D341Med (cell line): ENCODE measurements at places on chromosomes 7 and 10.

GRCh38 chr7:19011212-19011611 lies 106.2 kb downstream of the TWIST1 start:
- DNase-seq = no peak

- no peak for DNase-seq
These were observed 109.2 kb downstream of the PPP1R3A start for GRCh38 chr7:113809581-113809980.

DNA sequence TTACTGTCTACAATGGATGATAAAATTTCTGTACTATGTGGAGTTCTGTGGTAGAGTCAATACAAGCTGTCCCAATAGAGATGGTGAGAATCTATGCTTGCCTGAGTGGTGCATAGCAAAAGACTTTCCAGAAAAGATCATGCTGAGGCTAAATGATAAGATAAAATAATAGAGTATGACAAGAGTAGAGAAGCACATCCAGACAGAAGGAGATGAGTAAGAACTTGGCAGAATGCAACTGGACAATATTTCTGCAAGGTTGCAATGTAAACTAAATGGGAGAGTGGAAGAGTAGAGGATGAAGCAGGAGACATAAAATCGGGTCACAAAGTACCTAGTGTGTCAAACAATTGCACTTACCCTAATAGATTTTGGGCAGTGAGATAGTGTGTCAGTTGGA lies 347.6 kb downstream of the MDFIC start:
- no peak for DNase-seq

GRCh38 chr10:4775808-4776207 lies 50.2 kb upstream of the AKR1E2 start:
- DNase-seq = no peak

- DNase-seq = no peak
These were observed 18.4 kb downstream of the MTPAP start for GRCh38 chr10:30330497-30331168.

- DNase-seq = no peak
These were observed 4.1 kb downstream of the KNDC1 start for GRCh38 chr10:133163889-133164815.

GRCh38 chr7:46007990-46008643 lies 87.0 kb upstream of the IGFBP3 start:
- DNase-seq = no peak

- DNase-seq = no peak
These were observed 6.7 kb downstream of the OR13A1 start for GRCh38 chr10:45308707-45309106.

DNA sequence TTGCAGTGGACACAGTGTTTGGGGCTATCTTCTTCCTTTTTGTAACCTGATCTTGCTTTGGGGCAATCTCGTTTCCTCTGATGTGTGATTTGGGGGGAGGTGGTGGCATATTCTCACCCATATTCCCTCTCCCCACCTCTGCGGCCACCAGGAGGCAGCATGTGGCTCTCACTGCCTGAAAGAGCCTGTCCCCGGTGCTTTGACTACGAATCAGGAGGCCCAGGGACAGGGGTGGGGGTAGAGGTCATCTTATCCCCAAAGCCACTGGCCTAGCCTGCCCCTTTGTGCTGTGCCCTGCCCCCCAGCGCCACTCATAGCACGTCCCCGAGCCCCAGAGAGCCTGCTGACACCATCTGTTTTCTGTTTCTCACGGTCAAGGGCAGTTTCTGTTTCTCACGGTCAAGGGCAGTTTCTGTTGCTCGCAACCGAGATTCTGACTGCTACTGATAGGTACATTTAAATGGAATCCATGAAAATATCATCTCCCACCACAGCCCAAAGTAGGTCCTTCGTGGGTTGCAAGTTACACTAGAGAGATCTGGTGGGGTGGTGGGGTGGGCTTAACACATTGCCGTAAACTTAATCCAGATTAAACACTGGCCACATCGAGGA lies 28.2 kb downstream of the PHYH start:
- peak; percentile 55 for DNase-seq

GRCh38 chr7:134605978-134606923 lies 40.4 kb upstream of the BPGM start:
- DNase-seq = peak; percentile 76

- no peak for DNase-seq
These were observed 8.7 kb upstream of the SP8 start for GRCh38 chr7:20795361-20795760.

DNA sequence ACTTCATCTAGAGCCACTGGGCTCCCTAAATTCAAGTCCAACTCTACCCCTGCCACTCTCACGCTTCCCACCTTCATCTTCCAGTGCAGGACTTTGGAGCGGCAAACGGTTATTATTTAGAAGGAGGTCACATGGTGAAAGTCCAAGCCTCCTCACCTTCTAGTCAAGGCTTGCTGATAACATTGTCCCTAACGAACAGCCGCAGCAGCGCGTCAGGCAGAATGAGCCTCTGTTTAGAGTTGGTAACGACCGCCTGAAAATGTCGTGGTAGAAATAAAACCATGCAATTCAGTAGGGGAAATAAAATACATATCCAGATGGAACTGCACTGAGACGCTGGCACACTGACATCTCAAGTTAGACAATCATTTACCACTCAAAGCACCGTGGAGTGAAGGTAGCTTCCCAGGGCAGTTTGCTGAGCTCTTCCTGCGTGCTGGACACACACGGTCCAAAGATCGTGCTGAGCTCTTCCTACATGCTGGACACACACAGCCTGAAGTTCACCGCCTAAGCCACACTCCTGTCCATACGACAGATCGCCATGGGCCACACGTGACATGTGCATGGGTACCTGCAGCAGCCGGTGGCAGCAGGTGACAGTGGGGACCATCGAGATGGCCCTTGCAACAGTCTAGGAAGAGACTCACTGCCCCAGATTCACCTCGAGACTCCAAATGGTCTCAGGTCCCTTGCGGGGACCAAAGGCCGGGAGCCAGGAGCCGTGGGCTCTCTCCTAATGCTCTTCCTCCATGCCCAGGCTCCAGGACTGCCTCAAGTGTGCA lies 323.5 kb downstream of the PTPRN2 start:
- no peak for DNase-seq

GRCh38 chr10:100710151-100710871 lies 35.1 kb upstream of the PAX2 start:
- peak; percentile 53 for DNase-seq

DNA sequence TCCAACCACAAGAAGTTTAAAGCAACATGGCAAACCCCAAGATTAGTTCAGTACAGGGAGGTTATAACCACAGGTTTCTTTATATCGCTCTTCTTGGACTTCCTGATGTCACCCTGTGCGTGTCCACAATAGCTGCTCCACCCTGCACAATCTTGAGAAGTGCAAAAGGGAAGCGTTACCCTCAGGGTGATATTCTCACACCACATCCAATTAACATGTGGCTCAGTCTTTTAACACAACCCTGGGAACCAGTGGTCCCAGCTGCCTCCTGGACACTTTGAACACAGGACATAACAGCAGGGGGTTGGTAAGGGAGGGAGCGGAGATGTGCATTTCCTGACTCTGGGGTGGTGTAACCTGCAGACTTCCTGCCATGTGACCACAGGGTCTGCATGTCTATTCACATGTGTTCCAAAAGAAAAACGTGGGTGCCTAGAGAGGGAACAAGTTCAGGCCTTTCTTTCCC lies 64.6 kb downstream of the GSAP start:
- no peak for DNase-seq

DNA sequence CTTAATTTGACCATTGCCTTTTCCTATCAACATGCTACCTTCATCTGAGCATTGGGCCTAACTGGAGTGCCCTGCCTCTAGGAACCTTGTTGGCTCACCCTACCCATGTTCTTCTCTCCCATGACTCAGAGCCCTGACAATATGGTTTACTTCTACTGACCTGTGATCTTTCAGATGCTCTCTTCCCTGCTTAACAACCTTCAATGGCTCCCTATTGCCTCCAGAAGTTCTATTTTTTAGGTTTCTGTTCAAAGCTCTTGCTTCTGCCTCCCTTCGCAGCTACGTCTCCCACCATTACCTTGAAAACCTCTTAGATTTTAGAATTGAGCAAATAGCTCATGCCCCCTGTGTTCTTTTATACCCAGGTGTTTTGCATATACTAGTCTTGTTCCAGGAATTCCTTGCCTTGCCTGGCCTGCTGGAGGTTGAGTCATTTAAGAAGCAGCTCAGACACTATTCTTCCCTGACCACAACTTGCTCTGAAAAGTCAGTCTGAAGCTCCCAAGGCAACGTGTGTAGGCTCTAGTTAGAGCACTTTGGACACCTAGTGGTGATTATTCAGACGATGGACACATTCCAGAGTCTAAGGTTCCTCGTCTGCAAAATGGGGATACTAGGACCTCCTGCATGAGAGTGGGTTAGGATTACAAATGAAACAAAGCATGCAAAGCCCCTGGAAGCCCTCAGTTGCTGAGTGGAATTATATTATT lies 64.4 kb upstream of the EMX2 start:
- no peak for DNase-seq

- DNase-seq = no peak
These were observed 171.6 kb downstream of the LRRN3 start for GRCh38 chr7:111262293-111263116.

- DNase-seq = peak; percentile 34
These were observed 8.5 kb upstream of the RABGEF1 start for GRCh38 chr7:66731986-66732385.

- DNase-seq = no peak
These were observed 160.9 kb downstream of the SDK1 start for GRCh38 chr7:3461923-3462322.

DNA sequence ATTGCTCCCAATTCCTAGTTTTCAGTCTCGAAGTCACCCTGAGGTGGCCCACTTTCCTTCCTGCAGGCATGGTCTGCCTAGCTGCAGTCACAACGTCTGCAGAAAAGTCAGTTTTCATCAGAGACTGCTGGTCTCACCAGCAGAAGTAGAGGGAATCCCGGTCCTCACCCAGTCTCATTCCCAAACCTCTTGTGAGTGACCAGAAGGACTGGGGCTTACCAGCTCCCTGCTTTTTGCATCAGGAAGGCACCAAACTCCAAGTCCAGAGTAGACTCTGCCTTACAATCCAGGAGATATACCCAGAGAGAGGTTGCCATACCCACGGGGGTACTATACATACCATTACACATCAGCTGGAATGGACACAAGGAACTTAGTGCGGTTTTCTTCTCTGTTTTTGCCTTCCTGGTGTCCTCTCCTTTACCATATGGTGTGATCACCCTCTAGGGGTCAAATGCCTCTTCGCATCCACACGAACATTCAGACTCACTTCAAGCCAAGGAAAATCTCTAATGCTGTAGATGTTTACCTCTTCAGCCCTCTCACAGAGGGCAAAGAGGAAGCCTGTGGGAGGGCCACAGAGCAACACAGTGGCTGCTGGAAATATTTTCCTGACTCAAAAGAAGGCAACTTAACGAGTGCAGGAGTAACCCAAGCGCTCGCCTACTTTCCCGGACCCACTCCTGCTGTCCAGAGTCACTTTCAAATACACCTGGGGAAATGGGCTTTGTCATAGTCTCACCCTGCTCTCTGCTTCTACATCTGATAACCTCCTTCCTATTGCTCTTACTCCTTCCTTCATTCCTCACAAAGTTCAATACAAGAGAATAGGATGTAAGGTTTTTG lies 220.9 kb downstream of the C7orf25 start:
- no peak for DNase-seq

- no peak for DNase-seq
These were observed 10.6 kb downstream of the RPA3 start for GRCh38 chr7:7707806-7708205.

DNA sequence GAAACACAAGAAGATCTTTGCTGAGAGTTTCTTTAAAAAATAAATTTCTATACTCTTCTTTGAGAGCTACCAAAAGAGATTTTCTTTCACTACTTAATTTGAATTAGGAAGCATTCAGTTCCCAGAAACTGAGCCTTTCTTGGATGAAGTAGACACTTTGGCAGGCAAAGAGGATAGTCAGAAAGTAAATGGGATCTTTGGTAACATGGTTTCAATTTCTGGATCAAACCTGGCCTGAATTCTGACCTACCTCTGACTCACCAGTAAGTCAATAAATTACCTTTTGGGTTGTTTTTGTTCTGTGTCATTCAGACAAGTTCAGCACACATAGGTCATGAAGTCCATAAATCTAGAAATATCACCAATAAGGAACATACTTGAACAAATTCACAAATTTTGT lies 26.8 kb upstream of the CABCOCO1 start:
- no peak for DNase-seq
